ENCODE measurements at places on chromosomes 11 and 22. TPM values are rescaled to one million over a fixed set of nuclear protein-coding genes. Genes with fewer than 3 reads are reported as not detected.

DNA sequence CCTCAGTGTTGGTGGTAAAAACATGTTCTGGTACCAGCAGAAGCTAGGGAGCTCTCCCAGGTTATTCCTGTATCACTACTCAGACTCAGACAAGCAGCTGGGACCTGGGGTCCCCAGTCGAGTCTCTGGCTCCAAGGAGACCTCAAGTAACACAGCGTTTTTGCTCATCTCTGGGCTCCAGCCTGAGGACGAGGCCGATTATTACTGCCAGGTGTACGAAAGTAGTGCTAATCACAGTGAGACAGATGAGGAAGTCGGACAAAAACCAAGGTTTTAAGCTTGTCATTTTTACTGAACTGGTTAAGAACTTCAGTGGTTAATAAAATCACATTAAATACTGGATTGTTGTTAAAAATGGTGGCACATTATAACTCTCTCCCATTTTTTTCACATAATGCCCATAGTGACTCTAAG lies 42.6 kb upstream of the VPREB1 start:
- no peak for DNase-seq

- no peak for DNase-seq
Measured at GRCh38 chr22:29195118-29195963, 10.4 kb upstream of the EMID1 start.

DNA sequence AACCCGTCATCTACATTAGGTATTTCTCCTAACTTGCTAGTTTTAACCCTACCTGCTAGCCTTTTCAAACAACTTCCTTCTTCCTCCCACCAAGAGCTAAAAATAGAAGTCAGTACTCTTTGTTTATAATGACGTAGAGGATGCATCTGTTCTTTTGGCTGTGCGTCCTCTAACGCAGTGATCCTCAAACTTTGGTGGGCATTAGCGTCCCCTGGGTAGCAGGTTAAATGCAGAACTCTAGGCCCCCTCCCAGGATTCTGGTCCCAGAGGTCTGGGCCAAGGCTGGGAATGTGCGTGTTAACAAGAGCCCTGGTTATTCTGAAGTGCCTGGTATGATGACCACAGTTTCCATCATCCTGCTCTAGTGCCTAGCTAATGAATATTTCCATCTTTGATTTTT lies 67.6 kb downstream of the BARX2 start:
- no peak for DNase-seq

- DNase-seq = no peak
Measured at GRCh38 chr11:72083414-72083813, 2.8 kb downstream of the LRRC51 start.

DNA sequence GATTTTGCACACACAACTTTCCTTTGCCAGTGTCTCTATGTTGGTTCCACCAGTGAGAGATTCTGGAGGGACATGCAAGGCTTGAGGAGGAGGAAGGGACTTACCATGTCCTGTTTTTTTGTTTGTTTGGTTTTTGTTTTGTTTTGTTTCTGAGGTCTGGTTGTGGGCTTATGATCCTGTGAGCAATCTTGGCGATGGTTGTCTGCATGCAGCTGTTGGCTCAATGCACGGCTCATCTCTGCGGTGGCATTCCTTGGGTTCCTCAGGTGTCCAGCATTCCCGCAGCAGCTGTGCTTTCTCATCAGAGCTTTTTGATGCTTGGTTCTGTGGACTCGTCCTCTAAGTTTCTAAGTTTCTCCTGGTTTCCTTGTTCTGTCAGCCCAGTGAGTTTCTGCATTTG lies 4.8 kb upstream of the NNMT start:
- DNase-seq = peak; percentile 83

DNA sequence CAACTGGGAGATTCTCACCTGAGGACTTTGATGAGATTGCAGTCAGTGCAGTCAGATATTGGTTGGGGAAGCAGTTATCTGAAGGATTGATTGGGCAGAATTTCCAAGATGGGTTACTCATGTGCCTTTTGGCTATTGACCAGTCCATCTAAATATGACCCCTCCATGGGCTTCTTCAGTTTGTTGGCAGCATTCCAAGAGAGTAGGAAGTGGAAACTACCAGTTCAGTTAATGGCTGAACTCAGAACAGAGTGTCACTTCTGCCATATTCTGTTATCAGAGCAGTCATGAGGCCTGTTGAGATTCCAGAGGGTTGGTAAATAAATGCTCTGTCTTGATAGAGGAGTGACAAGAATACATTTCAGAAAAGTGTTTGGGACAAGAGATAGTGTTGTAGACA lies 71.0 kb downstream of the CYP2R1 start:
- no peak for DNase-seq

DNA sequence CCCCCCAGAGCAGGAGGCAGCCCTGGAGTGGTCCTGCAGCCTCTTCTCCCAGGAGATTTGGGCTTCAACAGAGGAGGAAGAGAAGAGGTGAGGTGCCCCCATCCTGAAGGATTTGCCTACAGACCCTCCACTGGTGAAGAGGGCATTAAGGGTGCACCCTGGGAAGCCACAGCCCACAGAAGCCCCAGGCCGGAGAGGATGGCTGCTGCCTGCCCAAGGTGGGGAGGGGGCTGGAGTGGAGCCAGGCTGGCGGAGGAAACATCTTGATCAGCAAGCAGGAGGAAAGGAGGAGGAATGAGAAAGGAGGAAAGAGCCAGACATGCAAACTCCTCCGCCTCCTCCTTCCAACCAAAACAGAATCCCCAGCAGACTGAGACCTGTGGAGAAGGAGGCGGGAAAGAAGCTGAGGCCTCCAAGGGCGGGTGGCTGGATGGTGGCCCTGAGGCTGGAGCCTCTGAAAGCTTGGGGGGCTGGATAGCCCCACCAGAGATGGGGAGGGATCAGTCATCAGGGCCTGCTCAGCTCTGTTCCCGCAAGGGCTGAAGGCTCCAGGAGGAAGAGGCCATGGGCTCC lies 31.3 kb downstream of the ARRB1 start:
- DNase-seq = no peak

GRCh38 chr22:42437488-42438292 lies 5.5 kb upstream of the NFAM1 start:
- peak; percentile 61 for DNase-seq

TRPM5 gene
- total RNA-seq = not detected

DNA sequence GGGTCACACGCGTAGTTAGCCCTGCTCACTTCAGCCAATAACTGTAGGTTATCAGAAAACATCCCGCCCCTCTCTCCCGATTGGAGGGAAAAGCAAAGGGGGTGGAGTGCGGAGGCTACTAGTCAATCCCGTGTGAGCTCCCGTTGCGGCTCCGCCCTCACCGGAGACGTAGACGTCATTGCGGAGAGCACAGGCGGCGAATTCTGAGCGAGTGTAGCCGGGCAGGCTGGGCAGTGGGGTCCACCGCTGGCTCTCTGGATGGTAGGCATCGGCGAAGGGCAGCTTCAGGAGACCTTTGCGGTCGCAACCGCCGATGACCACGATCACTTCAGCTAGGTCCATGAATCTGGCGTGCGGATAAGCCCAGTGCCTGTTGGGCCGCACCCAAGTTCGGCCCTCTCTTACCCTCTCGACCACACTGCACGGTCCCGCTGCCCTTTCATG lies 4.7 kb downstream of the KLHL35 start:
- peak; percentile 92 for DNase-seq

IGF2 gene
- total RNA-seq = not detected

DSCAML1 gene
- not detected for total RNA-seq

LGALS12 gene
- total RNA-seq = not detected

ST14 gene
- total RNA-seq = not detected

DNA sequence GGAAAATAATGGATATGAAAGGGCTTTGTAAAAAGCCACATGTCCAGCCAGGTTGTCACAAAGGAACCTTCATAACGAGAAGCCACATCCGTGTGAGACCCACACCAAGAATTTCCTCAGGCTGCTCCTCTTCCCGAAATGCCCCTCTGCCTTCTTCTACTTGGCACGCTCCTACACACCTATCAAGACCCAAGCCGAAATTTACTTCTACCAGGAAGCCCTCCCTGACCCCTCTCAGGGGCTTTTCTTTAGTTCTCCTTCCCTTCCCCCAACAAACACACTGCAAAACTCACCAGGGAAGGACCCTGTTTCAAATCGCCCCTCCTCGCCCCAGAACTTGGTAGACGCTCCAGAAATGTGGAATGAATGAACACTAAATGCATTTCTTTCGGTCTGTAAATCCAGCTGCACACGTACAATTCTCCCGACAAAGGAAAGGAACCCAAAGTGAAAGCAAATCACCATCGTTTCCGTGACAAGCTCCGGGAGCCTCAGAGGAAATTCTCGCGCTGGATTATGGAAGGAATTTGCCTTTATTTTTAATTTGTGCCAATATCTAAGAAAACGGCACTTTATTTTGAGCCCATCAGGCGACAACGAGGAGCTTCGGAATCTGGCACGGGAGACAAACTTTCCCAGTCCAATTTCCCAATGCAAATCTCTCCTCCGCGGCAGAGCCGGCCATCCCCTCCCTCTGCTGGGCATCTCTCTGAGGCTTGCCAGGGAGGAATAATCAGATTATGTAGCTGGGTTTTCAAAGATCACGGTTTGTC lies 13.2 kb upstream of the SHISAL1 start:
- peak; percentile 79 for DNase-seq

KLHL22 gene
- 41.3 TPM for total RNA-seq

APOA1 gene
- total RNA-seq = not detected

- DNase-seq = peak; percentile 38
Measured at GRCh38 chr11:27013781-27014361, 20.0 kb downstream of the FIBIN start.

GRCh38 chr22:41557401-41558240 lies 3.2 kb upstream of the CSDC2 start:
- peak; percentile 89 for DNase-seq

EHF gene
- total RNA-seq = not detected

GRCh38 chr11:107928767-107929507 lies 689 bp downstream of the RAB39A start:
- no peak for DNase-seq

CHEK1 gene
- total RNA-seq = 16.8 TPM

GRCh38 chr22:44677871-44678555 lies 24.0 kb upstream of the PRR5 start:
- DNase-seq = no peak

DNA sequence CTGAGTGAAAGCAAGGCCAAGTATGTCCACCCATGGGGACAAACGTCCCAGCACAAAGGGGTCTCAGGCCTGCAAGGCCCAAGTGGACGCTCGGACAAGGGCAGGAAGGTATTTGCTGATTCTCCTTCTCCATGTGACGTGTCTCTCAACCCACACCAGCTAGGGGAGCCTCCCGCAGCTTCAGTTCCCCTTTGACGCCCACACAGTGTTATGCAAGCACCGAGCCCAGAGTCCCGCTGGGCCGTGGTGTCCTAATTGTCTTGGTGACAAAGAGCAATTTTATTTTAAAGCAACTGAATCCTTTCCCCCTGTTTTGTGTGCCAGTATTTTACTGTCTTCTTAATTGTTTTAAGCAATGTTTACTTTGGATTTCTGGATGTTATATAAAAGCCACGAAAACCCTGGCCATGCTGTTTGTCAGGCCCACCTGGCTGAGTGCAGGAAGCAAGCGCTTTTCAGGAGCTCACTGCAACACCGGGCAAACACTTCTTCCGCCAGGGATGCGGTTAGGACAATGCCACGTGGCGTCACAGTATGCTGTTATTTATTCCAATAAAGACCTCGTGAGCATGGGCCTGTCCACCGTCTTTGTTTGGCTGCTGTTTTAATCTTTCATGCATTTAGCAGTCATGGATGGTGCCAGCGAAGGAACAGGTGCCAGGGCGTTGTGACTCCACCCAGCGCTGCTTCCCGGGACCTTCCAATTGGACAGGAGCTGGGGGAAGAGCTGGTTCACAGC lies 8.2 kb upstream of the PARVG start:
- DNase-seq = peak; percentile 71

CYP2D6 gene
- 0.13 TPM for total RNA-seq

DNA sequence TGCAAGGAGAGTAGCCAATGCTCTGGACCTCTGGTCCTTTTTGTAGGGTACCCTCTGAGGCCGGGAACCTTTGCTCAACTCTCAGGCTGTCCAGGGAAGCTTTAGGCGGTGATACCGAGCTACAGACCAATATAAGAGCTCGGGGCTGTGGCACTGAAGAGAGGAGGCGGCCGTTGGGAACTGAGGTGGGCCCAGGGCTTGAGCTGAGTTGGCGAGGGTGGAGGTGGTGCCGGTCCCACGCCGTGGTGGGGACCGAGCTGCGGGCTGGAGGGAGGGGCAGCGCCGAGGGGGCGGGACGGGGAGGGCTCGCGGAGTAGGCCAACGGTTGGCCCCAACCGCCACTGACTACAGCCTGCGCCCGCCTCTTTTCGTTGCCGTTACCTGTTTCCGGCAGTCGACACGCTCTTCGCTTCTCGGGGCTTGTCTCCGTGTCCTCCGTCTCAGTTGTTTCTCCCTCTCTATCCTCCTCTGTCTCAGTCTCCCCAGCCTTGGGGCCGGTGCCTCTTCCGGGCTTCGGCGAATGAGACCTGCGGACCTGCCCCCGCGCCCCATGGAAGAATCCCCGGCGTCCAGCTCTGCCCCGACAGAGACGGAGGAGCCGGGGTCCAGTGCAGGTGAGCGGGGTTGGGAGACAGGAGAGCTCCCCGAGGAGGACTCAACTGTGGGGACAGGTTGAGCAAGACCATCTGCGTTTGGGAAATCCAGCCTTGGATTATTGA lies at the start of gene NEU3:
Gene NEU3 (plus strand): TSS at position 393 of the 719 bp plus-strand sequence. CDS start 128 bp downstream, at position 521.
- peak; percentile 84 for DNase-seq

- DNase-seq = peak; percentile 39
Measured at GRCh38 chr11:82883853-82884252, 16.4 kb downstream of the PRCP start.

DNA sequence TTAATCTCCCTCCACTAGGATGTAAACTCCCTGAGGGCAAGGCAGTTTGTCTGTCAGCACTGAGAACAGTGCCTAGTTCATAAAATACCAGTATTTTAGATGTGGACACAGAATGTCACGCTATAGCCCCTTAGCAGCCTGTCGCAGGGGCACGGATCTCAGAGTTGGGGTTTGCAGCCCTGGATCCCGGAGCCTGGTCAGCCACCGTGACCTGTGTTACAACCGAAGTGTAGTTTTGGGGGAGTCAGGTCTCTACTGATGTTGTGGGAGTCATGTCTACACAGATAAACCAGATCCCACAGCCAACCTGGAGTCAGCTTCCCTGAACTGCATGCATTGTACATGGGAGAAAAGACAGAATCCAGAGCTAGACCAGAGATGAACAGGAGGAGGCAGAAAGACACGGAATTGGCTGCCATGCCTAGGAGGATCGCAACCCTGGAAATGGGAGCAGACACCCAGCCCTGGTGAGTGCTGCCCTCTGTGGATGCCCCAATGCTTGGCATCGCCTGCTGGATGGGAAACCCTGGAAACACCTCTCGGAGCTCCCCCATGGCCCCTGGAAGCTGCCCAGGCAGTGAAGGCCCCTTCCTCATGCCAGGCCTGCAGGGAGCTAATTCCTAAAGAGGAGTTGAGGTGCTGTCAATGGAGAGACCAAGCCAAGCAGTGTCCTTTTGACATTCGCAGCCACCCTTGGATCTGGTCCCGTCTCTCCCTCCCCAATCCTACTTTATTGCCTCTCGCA lies 851.3 kb downstream of the TBC1D22A start:
- DNase-seq = no peak

PRG3 gene
- not detected for total RNA-seq
